ENCODE measurements at places on chromosomes 2 and 18.

GRCh38 chr18:33536904-33537303, 41.1 kb upstream of the ASXL3 start:
- no peak for DNase-seq

- no peak for DNase-seq
Measured at GRCh38 chr2:83234246-83234645, 1224.8 kb downstream of the SUCLG1 start.

DNA sequence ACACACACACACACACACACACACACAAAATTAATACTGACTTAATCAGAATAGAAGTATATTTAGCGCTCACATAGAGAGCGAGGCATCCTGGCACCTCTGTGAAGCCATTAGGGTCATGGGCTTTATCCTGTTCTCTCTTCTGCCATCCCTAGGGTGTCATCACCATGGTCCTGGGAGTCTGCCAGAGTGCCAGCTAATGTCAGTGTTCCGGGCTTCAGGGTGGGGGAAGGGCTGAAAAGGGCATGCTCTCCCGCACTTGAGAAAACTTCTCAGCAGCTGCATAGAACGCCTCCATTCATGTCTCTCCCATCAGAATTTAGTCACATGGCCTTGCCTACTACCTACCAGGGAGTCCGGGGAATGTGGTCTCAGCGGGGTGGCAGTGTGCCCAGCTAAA, 19.7 kb upstream of the DYNC2LI1 start:
- DNase-seq: no peak

- no peak for DNase-seq
Measured at GRCh38 chr2:45498661-45499550, 112.2 kb downstream of the SRBD1 start.
